AG10803 (cell line): ENCODE measurements at places on chromosomes 11 and 22.

DNA sequence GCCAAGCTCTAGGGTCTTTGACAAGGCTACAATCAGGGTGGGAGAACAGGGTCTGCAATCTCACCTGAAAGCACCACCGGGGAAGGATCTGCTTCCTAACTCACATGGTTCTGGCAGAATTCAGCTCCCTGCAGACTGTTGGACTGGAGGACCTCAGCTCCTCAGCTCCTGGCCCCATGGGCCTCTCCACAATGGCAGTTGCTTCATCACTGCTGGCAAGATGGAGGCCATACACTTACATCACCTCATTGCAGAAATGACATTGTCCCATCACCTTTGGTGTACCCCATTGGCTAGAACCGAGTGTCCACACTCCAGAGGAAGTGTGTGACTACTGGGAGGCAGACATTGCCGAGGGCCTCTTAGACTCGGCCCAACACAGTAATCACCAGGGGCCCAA lies 20.9 kb upstream of the MPPED1 start:
- no peak for DNase-seq

GRCh38 chr11:114262681-114263512 lies 33.3 kb upstream of the NNMT start:
- DNase-seq: peak; percentile 50

GRCh38 chr11:125995313-125995712 lies 49.5 kb downstream of the VSIG10L2 start:
- no peak for DNase-seq

GRCh38 chr22:37455896-37456295 lies 28.6 kb upstream of the ELFN2 start:
- DNase-seq: no peak

DNA sequence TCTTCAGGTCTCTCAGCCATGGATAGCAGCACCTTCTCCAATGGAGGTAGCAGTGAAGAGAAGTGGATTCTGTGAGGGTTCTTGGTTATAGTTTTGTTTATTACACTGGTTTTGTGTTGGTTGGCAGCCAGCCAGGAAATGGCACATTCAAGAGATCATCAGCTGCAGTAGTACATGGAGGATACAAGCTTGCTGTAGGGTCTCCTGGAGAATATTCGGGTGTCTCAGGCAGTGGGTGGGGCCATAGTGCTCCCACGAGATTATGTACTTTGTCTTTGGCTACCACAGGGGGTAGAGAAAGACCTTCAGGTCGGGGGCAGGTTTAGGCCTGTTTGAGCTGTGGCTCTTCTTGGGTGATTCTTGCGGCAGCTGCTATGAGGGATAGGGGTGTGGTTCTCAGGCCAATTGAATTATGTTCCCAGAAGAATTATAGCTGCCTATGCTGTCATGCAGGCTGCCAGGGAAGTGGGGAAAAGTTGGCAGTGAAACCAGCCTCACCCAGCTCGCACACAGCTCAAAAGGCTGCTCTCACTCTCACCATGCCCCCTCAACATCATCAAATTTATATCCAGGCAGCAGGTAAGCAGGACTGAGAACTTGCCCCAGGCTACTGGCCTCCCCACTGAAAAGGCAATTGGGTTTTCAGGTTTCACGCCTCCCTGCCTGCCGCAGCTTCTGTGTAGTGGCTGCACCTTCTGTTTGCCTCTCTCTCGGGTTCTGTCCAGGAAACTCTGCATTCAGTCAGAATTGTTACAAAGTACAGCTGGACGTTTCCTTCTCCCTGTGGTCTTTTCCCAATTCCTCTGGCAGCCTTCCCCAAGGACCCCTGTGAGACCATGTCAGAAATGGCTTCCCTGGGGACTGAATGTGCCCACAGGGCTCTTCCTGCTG lies 435.5 kb downstream of the LUZP2 start:
- no peak for DNase-seq

DNA sequence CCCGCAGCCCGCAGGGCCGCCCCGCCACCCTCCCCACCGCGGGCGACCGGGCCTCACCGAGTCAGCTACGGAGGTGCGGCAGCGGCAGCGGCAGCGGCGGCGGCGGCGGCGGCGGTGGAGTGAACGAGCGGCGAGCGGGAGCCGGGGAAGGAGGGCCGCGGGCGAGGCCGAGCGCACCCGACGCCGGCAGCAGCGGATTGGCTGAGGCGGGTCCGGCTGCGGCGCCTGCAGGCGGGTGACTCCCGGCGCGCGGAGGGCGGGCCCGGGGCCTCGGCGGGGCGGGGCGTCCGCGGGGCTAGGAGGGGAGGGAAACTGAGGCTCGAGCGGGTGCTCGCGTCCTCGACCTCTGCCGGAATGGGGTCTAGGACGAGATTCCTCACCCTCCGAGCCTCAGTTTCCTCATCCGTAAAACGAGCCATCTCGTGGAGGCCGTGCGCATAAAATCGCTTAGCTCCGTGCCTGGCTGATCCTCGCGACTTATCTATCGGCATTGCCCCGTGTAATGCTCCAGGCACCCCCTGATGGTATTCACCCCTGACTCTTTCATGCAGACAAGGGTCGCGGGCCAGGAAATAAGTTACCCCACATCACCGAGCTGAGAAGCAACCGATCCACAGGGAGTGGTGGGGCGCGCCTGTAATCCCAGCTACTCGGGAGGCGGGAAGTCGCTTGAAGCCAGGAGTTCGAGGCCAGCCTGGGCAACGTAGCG lies at the start of gene CPT1A:
CPT1A (minus strand) TSS at position 199 of the 709 bp plus-strand sequence. CDS start 26,442 bp downstream, outside the sequence.
- peak; percentile 73 for DNase-seq

- no peak for DNase-seq
Measured at GRCh38 chr11:111349191-111349695, 29.8 kb downstream of the POU2AF1 start.

DNA sequence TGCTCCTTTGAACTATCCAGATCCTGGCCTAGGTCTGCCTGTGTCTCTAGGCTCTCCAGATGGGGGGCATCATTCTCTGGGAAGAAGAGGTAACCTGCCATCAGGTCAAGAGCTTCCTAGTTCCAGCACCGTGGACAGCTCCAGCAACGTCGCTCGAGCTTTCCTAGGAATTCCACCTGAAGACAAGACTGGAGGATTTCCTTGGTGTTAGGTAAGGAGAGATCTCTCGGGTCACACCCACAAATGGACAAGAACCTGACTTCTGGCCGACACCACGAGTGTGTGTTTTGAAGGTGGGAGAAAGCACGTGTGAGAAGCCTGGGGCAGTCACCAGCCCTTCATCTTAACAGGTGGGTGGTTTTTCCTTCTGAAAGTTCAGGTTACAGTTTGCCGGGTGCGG lies 1.2 kb downstream of the PRG3 start:
- DNase-seq: peak; percentile 4

DNA sequence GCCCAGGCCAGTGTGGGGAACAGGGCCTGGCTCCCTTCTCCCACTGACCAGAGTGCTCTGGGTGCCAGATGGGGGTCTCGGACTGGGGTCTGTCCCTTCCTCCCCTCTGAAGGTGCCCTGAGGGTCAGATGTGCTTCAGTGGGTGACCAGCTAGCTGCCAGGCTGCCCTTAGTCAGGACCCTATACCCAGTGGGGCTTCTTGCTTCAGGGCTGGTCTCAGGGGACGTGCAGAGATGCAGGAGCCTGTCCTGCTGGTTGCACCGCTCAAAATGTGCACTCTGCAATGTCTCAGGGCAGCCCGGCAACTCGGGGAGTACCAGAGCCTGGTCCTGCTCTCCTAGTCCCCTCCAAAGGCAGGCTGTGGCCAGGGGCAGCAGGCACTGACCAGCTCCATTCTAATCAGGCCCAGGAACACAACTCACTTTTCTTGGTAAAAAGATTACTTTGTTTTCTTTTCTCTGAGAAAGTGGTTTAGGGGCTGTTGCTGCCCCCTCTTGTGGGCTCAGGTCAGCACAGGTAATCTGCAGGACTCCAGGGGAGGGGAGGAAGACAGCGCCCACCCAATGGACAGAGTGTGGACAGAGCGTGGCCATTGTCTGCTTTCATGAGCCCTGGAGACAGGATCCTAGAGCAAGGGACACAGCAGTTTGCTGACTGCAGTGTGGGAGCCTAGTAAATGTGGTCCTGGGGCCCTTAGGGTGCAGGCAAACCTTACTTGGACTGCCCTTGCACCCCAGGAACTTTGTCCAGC lies 80.9 kb downstream of the MED15 start:
- no peak for DNase-seq

DNA sequence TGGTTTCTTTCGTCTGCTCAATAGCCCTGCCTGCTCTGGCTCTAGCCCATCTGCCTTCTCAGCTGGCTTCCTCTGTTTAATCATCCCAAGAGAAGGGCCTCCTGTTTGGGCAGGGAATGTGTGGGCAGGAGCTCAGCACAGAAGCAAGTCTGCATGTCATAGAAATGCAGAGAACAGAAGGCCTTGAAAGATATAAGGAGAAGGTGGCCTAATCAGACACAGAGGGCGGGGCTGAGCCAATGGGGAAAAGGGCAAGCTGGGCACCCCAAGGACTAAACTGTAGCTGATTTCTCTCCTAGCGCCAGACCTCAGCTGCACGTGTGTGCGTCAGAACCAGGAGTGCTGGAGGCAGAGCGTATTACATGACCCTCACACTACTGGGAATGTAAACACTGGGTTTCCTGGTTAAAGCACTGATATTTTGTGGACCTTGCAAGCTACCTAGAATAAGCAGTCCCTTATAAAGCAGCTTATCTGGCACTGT lies 7.6 kb upstream of the CCKBR start:
- DNase-seq: no peak

DNA sequence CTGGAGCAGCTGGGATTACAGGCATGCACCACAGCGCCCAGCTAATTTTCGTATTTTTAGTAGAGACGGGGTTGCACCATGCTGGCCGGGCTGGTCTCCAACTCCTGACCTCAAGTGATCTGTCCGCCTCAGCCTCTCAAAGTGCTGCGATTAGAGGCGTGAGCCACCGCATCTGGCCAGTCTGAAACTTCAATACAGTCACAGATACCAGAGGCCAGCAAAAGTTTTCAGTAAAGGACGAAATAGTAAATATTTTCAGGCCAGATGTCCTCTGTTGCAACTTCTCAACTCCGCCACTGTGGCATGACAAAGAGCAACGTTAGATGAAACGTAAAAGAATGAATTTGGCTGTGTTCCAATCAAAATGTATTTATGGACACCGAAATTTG lies 403.6 kb downstream of the MN1 start:
- peak; percentile 73 for DNase-seq

- DNase-seq: no peak
Measured at GRCh38 chr22:38267086-38267485, 5.7 kb downstream of the TMEM184B start.

- DNase-seq: no peak
Measured at GRCh38 chr11:65551572-65552387, 6.4 kb downstream of the LTBP3 start.

DNA sequence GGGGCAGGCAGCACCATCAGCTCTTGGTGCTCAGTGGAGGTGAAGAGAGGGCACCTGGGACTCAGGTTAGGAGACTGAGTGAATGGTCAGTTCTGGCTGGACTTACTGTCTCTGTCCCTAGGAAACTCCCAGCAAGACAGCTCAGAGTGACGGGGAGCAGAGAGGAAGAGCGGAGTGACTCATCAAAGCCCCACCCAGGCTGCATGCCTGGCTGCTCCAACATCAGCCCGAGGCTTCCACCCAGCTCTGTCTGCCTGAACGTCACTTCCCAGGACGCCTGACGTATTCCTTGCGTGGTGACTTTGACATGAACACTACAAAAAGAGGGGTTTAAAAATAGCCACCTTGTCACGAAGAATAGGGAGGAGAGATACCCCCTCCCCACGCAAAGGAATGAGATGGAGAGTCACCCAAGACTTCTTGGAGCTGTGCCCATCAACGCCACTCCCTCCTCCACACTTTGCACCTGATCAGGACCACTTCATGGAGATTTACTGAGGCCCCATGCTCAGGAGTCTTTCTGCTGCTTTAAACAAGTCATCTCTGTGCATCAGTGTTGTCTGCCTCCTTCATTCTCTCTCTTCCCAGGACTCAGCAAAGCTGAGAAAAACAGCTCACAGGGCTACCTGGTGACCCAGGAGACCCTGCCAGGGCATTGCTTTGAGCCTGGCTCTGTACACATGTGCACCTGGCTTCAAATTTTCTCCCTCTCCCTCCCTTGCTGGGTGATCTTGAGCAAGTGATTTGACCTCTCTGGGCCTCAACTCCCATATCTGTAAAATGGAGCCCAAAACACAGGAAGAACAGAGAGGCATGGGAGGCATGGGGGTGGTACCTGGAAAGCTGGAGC lies 83.1 kb downstream of the MN1 start:
- DNase-seq: peak; percentile 92

- DNase-seq: peak; percentile 17
Measured at GRCh38 chr22:26406118-26406517, 22.9 kb upstream of the ASPHD2 start.

GRCh38 chr11:4094348-4095291 lies at the start of gene RRM1:
Gene RRM1, plus strand, starts transcription at chr11:4094799. Its CDS starts 214 bp downstream, at chr11:4095013.
- peak; percentile 96 for DNase-seq

DNA sequence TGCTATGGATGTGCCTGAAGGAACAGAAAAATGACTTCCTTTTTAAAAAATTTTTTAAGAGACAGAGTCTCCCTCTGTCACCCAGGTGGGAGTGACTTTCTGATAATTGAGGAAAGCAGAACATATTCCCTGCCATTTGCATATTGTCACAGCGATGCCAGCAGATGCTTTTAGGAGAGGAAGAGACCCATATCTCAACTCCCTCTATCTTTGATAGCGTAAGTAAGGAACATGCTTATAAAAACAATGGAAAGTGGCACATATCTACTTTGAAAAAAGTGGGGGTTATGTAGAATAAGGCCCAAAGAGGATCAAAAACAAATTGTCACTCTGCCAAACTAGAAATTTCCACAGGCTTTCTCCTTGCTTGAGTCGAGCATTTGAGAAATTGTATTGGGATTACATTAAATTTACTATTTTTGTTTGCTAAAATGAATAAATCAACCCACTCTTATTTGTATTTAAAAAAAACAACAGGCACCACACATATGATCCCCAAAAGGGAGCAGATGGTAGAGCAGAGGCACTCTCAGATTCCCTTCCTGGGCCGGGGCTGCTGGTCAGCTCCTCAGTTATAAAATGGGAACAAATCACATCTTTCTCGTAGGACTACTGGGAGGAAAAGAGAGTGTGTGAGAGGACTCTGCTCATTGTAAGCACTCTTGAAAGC lies 68.8 kb upstream of the TSPAN18 start:
- DNase-seq: no peak

DNA sequence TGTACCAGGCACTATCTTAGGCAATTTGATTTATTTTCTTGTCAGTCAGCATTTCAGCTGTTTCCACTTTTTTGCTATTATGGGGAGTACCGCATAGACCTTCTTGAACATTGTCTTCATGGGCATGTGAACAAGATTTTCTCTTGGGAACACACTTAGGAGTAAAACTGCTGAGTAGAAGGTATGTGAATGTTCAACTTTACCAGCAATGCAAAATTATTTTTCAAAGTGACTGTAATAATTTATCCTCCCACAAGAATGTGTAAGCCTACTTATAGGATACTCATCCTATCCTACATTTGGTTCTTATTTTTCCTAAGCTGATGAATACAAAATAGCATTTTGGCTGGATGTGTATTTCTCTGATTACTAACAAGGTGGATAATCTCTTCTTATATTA lies 132.0 kb upstream of the NAV2 start:
- peak; percentile 16 for DNase-seq

GRCh38 chr22:49826603-49827270 lies 936 bp downstream of the BRD1 start:
- DNase-seq: peak; percentile 57
